DMS79 treated with DMSO at 0.1 percent for 48 hours (cell line): ENCODE measurements at places on chromosomes 16 and 17.

DNA sequence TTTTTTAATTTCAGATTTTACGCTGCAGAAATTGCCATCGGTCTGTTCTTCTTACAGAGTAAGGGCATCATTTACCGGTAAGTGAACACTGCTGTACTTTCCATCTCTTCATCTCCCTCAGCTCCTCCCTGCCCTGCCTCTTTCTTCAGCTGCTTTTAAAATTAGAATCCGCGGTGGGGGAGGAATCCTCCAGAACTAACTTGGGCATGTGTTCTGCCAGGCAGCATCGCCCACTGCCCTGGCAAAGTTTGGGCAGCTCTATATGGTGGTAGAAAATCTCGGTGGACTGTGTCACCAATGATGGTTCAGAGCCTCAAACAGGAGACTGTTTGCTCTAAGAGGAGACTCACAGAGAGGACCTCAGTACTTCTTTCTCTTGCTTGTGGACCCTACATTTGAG is 81.6 kb upstream of the CACNG3 start:
- DNase-seq, result no peak

DNA sequence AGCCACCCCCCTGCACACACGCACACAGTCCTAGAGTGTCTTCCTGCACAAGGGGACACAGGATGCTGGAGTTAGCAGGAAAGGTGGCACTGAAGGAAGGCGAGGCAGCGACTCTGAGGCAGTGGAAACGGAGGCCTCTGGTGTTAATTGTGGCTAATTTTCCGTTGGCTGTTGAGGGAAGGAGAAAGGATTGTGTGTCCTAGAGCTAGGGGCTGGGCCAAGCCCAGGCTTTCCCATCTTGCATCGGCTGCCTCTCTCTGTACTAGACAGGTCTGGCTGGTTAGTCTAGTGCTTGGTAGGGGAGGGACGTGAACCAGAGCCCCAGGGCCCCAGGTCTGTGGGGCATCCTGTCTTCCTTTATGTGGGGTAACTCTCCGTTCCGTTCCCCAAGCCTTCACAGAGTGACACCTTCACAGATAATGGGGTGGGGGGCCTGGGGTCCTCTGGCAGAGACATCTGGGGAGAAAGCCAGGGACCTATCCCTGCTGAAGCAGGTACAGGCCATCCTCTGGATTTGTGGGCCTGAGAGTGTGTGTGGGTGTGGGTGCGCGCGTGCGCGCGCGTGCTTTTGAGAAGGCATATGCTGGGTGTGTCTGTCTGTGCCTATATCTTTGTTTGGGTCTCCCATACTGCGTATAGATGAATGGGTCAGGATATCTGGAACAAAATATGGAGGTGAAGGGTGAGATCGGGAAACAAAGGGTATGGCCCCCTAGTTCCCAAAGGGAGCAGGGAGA is at the start of gene CHD3:
CHD3 (plus strand) TSS at position 606 of the 737 bp plus-strand sequence. CDS start 212 bp downstream, outside the sequence.
- peak; percentile 76 for DNase-seq

GRCh38 chr17:41415833-41416335 is 8.5 kb downstream of the KRT37 start:
- no peak for DNase-seq

DNA sequence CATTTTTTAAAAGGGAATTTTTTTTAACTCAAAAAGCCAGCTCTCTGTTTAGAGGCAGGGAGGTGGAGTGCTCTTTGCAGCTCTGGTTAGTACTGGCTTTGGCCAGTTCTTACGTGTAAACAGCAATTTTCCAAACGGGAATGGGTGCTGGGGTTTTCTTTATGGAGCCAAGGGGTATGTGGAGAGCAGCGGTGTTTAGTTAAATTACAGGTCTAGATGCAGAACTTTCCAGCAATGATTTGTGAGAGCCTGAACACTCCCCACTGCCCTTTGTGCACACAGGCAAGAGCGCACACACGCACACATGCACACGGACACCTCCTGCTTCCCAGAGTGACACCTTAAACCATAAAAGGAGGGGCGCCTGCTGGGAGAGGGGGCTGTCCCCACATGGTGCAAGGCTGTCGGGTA is 140.2 kb downstream of the MSI2 start:
- DNase-seq, result peak; percentile 24

- no peak for DNase-seq
Measured at GRCh38 chr16:8768692-8769091, 28.7 kb downstream of the TMEM186 start.

- no peak for DNase-seq
Measured at GRCh38 chr17:7464081-7464480, 15.3 kb downstream of the ZBTB4 start.

- DNase-seq, result peak; percentile 81
Measured at GRCh38 chr17:4161192-4161966, 18.4 kb downstream of the CYB5D2 start.

DNA sequence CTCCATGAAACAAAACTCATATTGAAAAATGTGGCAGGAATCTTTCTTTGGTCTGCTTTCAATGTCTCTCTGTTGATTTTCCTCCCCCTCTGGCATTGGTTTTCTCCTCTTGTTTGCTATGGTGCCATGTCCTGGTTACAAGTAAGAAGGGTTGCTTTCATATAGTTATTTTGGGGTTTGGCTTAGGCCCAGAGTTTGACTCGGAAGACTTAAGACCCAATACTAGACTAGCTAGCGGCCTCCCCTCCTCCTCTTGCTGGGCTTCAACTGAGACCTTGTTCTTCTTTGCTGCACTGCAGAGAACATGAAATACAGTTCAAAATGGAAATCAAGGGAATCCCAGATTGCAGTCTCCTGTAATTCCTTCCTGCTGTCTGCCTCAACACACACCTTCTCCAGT is 30.0 kb upstream of the CLEC18A start:
- no peak for DNase-seq

GRCh38 chr17:30191072-30191471 is 44.4 kb downstream of the SLC6A4 start:
- DNase-seq, result no peak

- DNase-seq, result no peak
Measured at GRCh38 chr17:51456942-51457341, 196.6 kb downstream of the UTP18 start.

DNA sequence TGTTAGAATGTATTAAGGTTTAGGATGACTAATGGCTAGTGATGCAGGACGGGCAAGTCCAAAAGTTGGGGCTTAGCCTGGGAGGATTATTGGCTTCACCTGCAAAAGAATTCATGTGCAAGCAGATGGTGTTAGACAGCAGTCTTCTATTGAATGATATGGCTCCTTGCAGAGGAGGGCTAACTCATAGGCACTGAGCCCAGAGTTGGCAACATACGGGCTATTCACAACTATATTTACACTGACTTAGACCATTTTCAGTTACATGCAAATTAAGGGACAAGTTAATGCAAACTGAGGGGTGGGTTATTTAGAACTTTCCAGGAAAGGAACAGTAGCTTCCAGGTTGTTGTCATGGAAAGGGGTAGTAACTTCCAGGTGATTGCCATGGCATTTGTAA is 1017.1 kb upstream of the EEF2KMT start:
- DNase-seq, result no peak

DNA sequence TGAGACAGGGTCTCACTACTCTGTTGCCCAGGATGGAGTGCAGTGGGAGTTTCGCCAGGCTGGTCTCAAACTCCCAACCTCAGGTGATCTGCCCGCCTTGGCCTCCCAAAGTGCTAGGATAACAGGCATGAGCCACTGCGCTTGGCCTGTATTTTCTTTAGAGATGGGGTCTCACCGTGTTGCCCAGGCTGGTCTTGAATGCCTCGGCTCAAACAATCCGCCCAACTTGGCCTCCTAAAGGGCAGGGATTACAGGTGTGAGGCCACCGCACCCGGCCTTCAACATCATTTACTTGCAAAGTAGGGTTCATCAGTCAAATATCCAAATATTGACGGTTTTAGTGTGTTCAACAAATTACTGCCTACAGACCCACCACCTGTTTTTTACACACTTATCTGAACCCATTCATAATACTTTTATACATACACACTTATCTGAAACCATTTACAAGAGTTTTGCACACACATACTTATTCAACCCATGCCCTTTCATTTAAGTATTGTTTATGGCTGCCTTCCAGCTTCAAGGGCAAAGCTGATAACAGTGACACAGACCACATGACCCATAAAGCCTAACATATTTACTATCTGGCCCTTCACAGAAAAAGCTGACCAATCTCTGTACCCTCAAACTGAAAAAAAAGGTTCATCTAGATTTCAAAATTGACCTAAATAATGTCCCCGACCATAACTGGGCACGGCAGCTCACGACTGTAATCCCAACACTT is 11.9 kb downstream of the TMEM170A start:
- no peak for DNase-seq

DNA sequence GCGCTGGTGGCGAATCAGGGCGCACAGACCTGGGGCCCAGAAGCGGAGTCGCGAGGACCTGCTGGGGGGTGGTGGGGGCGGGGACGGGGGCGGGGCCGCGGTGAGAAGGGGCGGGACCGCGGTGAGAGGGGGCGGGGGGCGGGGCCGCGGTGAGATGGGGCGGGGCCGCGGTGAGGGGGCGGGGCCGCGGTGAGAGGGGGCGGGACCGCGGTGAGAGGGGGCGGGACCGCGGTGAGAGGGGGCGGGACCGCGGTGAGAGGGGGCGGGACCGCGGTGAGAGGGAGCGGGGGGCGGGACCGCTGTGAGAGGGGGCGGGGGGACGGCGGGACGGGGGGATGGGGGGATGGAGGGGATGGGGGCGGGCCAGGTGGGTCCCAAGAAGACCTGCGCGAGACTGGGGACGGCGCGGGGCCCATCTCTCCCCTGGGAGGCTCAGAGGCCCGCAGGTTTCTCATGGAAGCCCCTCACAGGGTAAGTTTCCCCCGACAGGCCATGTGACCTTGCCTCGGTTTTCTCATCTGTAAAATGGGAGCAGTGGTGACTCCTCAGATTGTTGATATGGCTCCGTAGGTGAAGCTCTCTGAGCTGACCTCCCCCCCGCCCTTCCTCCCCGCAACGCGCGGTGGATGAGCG is 28.6 kb upstream of the DBNDD1 start:
- DNase-seq, result no peak

- no peak for DNase-seq
Measured at GRCh38 chr17:49579522-49579921, 3.9 kb downstream of the NXPH3 start.

GRCh38 chr16:29644973-29645693 is 17.9 kb upstream of the SPN start:
- DNase-seq, result no peak

- no peak for DNase-seq
Measured at GRCh38 chr17:10251212-10251948, 53.0 kb upstream of the GAS7 start.

GRCh38 chr17:81583589-81584342 is 31.6 kb upstream of the FAAP100 start:
- no peak for DNase-seq

DNA sequence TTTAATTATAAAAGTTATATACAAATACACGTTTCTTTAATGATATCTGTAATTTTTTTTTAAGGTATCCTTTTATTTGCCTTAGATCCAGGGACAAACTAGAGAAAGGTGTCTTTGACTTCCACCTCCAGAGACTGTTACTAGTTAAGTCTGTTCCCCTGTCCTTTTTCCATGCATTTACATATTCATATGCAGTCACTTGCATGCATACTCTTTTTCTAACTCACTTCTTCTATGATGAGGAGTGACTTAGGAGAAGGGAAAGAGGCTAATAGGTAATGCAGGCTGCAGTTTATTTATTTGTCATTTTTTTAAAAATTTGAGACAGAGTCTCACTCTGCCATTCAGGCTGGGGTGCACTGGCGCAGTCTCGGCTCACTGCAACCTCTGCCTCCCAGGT is 60.9 kb downstream of the OMG start:
- no peak for DNase-seq

DNA sequence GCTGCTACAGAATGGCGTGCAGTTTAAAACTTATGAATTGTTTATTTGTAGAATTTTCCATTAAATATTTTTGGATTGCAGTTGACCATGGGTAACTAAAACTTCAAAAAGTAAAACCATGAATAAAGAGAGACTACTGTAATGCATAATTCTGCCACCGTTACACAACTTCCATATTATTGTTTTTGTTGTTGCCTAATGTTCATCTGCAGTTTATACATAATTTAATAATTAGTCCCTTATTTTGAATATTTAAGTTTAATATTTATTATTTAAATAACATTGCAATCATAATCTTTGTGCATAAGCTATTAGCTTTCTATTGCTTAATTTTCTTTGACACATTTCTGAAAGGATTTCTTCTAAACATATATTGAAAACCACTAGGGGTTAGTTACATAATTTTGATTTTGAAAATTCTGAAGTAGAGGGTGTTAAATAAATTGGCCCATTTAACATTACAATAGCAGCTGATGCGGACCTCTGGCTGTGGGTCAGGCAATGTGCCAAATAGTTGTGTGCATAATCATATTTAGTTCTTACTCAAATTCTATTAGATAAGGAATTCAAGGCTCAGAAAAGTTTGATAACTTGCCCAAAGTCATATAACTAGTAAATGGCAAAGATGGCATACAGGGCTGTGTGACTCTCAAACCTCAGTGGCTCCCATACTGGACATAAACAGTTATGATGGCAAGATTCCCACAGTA is 31.1 kb downstream of the PPM1E start:
- peak; percentile 10 for DNase-seq

DNA sequence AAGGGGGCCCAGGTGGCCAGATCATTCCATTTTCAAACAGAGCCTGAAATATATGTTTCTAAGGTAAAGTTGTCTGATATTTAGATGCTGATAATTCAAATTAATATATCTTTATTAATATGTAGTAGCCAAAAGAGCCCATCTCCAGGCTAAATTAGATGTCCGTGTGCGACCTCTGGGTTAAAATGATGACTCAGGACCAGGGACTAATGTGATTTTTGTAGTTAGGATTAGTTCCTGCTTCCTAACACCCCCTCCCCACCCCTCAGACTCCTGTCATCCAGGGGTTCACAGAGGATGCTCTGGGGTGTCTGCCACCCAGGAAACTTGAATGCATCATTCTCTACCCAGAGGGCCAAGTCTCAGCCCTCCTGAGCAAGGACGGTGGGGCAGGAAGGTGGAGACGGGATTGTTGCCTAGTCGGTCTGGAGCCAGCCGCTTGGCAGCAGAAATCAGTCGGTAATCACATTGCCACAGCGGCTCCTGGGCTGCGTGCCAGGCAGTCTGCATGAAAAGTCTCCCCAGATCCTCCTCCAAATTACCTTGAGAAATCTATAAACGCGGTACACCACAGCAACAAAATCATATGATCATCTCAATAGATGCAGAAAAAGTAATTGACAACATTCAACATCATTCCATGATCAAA is 29.8 kb downstream of the CNGB1 start:
- DNase-seq, result peak; percentile 43

- no peak for DNase-seq
Measured at GRCh38 chr17:68701046-68701445, 99.9 kb upstream of the FAM20A start.

- DNase-seq, result no peak
Measured at GRCh38 chr17:9937901-9938300, 32.8 kb upstream of the RCVRN start.
